Smooth muscle cell of the brain vasculature (primary cell): ENCODE measurements at places on chromosomes 11 and 22.
A peak's percentile ranks its signal among the peaks of the same experiment; 100 is the strongest.

- peak; percentile 65 for DNase-seq
Observed at GRCh38 chr11:313787-314553, at the start of gene IFITM1. TSS of gene IFITM1 (plus strand) at chr11:314040. CDS start at chr11:314171, 131 bp downstream.

GRCh38 chr11:32374261-32374711, 61.1 kb downstream of the WT1 start:
- no peak for DNase-seq

DNA sequence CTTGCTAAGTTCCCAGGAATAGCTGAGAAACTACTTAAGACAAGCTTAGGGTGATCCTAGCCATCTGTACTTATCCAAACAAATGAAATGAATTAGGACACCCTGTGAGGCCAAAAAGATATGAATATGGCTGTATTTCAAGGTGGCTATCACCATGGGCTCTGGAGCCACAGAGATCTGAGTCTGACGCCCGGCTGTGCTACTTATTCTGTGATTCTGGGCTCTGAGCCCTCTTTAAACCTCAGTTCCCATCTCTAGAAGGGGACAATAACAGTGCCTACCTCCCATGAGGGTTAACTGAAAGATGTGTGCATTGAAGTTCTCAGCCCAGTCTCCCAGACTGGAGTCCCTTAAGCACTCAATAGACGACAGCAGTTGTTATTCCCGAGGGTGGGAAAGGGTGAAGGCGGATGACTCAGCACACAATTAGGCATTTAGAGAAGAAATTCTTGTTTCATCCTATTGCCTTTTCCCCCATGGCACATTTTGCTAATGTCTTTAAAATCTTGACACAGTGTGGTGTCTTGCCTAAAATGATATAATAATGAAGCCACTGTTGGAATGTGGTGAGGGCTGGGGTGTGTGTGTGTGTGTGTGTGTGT, 132.5 kb downstream of the ADAMTS15 start:
- no peak for DNase-seq

DNA sequence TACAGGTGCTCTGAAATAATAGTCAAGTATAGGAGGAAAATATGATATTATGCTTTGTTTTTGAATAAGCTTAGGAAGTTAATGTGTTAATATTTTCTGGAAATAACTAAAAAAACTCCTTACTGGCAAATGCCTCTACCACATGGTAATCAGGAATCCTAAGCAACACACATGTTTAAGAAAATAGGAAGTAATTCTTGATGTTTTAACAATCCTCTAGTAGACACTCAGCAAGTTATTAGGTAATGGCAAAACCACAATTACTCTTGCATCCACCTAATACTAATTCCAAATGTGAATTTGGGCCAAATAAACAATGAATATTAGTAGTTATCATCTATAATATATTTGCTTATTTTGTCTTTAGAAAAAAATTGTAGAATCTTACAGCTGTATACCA, 53.6 kb downstream of the SLC35F2 start:
- no peak for DNase-seq

DNA sequence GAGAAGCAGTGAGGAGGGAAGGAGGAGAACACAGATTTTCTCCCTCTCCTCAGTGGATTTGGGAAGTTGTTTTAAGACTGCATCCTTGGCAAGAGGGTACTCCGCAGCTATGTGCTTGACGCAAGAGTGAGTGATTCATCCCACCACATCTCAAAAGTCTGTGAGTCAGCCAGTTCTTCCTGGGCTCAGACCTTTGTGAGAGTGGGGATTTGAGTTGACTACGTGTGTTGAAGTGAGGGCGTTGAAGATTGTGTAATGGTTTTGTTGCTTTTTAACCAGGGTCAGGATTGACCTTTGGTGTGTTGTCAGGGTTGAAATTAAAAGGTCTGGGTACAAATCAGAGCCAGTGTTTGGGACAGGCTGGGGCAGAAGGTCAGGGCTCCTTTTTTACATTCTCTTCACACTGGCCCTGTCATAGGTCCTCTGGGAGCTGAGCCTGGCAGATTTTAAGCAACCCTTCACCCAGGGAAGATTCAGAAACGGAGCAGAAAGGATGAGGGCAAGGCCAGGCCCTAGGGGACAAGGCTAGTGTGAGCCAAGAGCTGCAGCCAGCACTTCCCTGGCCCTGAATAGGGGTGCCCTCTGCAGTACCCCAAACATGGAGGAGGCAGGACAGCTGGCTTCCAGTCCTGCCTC, 4.2 kb upstream of the C11orf86 start:
- DNase-seq: peak; percentile 95

DNA sequence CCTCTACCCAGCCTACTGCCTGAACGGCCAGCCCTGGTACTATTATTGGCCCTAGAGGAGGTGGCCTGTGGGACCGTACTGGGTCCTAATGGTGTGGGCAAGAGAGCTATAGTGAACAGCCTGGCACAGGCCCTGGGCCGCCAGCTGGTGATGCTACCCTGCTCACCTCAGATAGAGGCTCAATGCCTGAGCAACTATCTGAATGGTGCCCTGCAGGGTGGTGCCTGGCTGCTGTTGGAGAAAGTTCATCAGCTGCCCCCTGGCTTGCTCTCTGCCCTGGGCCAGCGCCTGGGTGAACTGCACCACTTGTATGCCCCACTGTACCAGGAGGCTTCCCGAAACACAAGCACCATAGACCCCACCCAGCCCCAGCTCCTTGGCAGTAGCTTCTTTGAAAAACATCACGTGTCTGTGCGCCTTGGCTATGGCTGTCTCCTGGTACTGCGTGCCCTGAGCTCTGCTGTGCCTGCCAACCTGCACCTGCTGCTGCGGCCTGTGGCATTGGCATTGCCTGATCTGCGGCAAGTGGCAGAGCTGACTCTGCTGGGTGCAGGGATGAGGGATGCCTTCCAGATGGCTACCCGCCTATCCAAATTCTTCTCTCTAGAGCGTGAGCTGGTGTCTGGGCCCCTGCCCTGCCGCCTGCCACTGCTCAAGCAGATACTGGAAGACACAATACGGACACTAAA, 49.0 kb downstream of the DNHD1 start:
- DNase-seq: no peak

- no peak for DNase-seq
Observed at GRCh38 chr22:28052825-28053269, 133.8 kb upstream of the PITPNB start.

DNA sequence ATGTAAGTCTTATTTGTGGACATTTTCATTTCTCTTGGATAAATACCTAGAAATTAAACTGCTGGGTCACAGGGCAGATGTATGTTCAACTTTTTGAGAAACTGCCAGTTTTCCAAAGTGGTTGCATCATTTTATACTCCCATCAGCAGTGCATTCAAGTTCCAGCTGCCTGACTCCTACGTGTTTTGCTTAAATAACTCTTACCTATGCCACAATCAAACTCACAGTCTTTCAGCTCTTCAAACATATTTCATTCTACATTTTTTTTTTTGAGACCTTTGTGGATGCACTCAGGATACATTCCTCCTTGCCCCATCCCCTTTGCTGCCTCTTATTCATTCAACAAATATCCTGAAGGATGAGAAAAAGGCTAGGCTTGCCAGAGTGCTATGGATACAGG, 9.2 kb downstream of the TCF20 start:
- no peak for DNase-seq

- no peak for DNase-seq
Observed at GRCh38 chr22:38141217-38141973, 30.9 kb upstream of the BAIAP2L2 start.
